Right atrium auricular region (tissue), 2 donors: ENCODE measurements at places on chromosomes 5 and 9.

GRCh38 chr9:80906728-80907127 is 782.6 kb downstream of the TLE1 start:
- DNase-seq = no peak

- DNase-seq = no peak
These were observed 876 bp upstream of the JAK2 start for GRCh38 chr9:4984171-4984620.

DNA sequence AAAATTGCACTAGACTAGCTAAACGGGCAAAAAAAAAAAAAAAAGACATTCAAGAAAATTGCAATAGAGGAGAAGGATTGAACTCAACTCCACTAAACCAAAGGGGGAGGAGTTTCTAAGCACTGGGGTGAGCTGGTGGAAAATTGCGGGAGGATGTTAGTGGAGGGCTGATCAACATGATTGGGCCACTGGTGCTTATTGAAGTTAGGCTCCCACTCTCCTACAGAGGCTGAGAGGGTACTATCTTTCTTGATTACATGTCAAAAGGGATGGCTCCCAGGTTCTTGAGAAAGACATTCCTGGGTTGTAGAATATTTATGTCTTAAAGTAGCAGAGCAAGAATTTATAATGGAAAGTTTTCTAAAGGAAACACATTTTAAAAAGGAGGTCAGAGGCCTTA is 38.0 kb downstream of the CAMK4 start:
- no peak for DNase-seq

- no peak for DNase-seq
These were observed 19.2 kb downstream of the IL12B start for GRCh38 chr5:159311063-159311462.

DNA sequence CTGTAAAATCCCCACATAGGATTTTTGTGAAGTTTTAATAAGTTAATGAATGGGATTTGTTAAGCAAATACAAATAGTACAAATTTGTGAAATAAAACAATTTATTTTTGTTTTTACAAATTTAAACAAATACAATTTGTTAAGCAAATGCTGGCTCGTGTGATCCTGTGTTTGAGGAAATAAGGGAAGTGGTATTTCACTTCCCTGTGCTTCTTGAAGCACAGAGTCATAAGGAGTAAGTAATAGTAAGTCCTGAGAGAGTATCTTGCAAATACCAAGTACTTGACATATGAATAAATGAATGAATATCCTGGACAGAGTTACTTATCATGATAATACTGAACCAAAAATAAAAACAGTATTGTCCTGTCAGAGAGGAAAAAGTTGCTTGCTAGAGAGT is 9.1 kb downstream of the SMIM3 start:
- no peak for DNase-seq

DNA sequence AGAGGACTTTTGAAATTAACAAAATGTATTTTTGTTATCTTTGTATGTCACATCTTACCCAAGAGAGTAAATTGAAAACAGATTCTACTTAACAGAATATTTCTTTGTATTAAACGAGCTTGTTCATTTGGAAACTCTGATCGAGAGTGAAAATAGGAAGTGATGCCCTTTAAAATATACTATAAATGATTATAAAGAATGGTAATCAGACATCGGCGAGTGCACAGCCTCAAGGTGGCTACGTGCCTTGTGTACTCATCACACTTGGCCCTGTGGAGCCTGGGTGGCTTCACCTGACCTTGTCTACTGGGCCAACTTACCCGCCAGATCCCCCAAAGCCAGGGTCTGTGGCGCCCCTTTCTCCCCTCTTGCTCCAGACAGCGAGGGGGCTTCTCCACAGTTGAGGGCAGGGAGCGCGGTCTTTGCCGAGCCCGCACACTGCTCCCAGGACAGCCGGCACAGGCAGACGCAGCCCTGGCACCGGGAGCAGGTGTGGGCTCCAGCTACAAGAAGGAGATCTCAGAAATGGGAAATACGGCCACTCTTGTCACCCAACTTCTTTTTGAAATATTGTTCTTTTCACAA is 243.2 kb downstream of the CEMIP2 start:
- DNase-seq = no peak

GRCh38 chr5:1772634-1773033 is 27.0 kb downstream of the MRPL36 start:
- DNase-seq = no peak

DNA sequence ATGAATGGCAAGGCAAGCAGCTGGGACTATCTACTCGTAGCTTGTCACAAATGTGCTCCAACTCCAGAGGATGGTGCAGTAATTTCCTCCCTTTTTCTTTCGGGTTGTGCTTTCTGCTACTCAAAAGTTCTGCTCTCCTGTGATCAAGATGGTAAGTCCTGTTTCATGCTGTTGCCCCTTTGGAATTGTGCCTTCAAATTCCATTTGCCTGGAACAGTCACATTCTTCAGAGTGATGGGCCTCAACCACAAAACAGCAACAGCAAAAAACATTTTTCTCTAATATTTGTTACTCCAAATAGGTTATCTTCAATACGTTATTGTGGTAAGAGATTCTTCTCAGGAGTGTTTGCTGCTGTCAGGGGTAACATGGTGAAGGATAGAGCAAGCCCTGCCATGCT is 209.3 kb downstream of the PALM2AKAP2 start:
- DNase-seq = no peak

- no peak for DNase-seq
These were observed 54.4 kb downstream of the ARSB start for GRCh38 chr5:78930721-78931120.

GRCh38 chr9:5395428-5395827 is 42.3 kb downstream of the PLGRKT start:
- DNase-seq = no peak

DNA sequence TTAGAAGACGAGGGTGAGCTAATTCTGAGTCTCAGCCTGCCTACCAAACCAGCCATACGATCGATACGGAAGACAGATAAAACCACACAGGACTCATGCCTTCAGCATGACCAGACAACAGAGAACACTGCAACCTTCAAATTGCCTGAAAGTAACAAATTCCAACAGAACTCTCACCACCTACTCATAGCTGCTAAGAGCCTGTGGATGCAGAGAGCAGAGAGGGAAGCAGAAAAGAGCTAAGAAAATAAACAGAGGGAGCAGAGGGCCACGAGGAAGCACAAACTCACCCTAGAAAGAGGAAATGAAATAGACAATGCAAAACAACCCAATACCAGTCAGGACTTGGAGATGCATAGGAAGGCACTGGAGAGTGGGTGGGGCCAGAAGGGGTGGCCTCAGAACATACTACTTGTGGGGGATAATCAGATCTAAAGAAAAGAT is 86.7 kb upstream of the TAS2R1 start:
- no peak for DNase-seq
